ENCODE measurements at places on chromosomes 7 and 10.

DNA sequence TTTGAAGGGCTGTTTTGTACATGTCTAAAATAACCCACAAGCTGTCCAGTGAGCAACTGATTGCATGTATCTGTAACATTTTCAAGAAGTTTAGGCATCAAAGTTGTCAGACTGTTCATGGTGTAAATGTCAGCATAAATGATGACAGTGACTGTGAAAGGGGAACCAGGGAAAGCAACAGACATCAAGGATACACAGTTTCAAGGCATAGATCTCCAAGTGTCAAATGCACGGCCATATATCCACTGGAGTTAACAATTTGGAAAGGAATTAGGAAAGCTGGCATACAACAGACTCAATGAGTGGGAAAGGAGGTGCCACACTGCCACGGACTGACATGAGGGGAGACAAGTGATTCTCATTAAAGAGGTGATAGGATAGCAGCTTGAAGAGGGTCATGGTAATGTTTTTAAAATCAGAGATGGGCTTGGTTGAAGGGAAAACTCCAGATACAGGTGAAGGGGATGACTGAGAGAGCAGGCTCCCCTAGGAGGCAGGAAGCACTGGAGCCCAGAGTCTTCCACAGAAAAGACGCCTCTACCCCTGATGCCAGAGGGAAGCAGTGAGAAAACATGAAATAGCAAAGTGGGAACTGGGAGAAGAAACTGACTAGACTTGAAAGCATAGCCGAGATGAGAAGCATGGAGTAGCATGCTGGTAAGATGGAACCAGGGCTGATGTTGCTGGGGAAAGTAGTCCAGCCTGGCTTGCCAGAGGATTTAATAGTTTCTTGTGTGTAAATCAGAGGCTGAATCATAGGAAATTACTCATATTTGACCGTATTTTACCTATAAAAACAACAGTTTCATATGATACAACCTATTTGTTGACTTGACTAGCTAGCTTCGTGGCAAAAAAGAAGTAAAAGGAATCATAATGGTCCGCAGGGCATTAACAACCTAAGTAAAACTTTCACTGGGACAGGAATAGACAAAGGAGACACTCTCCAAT, 18.6 kb downstream of the NSMCE4A start:
- DNase-seq, result no peak

DNA sequence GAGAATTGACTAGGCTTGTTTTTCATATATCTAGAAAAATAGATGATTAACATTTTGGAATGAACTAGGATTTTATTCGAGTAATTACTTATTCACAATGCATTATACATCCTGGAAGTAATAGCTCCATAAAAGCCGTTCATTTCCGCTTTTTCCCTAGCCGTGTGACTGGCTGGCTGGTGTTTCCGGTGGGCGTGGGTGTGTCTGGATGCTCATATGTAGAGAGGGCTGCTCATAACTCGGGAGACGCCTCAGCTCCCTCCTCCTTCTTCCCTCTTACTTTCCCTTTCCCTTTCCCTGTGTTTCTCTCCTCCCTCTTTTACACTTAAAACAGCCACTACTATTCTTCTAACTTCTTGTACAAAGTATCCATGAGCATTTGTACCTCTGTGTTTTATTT, 187.7 kb upstream of the VSTM2A start:
- no peak for DNase-seq

- DNase-seq, result no peak
Observed at GRCh38 chr7:46715579-46715978, 794.5 kb upstream of the IGFBP3 start.

DNA sequence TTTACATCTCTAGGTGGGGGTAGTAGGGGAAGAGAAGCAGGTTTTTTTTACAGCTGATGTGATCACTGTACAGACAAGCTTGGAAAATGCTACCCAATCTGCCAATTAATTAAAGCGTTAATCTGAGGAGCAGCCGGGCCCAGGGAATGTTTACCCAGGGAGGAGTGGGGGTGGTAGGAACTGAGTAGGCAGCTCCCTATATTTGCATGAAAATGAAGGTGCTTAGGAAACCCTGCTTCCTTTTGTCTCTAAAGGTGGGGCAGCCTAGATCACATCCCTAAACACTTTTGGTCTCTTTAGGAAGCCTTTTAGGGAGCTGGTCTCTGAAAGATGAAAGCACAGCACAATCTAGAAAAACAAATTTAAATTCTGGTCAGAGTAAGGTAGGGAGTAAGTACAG, 53.0 kb upstream of the NFKB2 start:
- no peak for DNase-seq

DNA sequence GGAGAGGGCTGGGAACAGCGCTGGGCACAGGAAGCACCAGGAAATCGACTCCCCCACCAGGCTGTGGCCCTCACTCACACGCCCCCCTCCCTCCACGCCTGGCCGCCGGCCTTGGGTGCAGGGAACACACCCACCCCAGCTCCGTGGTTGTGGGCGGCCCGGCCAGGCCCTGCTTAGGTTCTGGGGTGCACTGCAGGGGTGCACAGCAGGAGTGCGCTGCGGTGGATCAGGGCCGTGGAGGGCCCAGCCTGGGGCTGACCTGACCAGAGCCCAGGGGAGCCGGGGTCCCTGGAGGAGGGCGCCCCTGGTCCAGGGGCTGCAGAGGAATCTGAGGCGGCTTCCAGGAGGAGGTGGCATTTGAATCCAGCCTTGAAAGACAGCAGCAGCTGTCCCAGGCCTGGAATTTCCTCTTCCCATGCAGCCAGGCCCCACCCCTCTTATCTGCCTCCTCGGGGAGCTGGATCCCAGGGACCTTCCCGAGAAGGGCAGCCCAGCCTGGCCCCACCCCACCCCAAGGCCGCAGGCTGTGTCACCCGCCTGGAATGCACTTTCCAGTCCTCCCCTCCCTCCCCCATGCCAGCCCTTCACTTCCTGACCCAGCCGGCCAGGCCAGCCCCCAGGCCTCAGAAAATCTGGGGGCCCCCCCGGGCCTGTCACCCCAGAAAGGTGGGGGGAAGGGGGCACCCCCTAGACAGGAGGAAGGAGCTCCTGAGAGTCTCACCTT, 18.4 kb upstream of the PDGFA start:
- no peak for DNase-seq

GRCh38 chr7:132353936-132354335, 222.3 kb downstream of the PLXNA4 start:
- DNase-seq, result no peak

- DNase-seq, result no peak
Observed at GRCh38 chr10:67819768-67820204, 18.2 kb downstream of the DNAJC12 start.

All from stimulated activated CD4-positive, alpha-beta T cell treated with anti-CD3 and anti-CD28 coated beads, Interleukin-15, amount 100 ng/mL, for 48 hours (primary cell).